Stimulated activated CD8-positive, alpha-beta memory T cell treated with anti-CD3 and anti-CD28 coated beads, Interleukin-2, amount 100 ng/mL, for 1 hour (primary cell): ENCODE measurements at places on chromosomes 4 and X.

- DNase-seq: no peak
Observed at GRCh38 chr4:146121757-146122156, 53.8 kb upstream of the LSM6 start.

DNA sequence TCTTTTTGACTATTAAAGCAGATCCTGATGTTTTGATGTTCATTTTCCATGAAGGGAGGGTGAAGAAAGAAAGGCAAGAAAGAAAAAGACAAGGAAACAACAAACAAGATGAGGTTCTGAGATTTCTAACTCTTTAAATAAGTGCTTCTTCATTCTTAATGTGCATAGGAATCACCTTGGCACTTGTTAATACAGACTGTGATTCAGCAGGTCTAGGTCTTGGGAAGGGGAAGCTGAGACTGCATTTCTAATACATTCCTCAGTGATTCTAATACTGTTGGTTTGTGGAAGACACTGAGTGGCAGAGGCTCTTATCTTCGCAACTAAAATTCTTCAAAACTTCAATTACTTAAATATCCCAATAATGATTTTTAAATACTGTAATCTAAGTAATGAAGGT is 95.2 kb upstream of the NAP1L5 start:
- DNase-seq: no peak

DNA sequence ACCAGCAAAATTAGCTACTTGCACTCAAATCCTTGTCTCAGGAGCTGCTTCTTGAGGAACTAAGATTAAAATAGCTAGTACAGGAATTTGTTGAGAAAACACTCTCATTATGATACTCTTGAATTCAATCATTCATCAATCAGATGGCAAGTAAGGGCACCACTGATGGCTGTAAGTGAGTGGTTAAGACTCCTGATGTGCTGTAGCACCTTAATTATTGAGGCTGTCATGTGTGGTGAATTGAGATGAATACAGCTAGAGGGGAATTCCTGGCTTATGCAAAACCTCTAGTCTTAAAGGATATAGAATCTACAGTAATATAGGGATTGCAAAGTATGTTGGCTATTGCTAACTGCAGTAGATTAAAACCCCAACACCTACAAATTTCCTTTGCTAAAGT is 509.1 kb downstream of the IQCM start:
- no peak for DNase-seq

DNA sequence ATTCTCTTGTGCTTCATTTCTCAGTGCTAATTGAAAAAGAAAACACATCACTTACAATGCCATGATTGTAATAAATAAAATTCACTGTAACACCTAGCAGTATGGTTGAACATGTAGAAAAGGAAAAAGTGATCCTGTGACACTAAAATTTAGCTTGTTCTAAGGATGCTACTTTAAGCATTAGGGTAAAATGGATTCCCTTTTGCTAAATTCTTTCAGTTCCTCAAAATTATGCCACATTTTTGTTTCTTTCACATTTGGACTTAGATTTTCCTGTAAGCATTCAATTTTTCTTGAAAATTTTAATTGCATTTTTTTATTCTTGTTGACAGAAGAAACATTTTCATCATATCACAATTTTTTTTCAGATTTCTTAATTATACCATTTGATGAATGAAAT is 19.4 kb downstream of the TET2 start:
- no peak for DNase-seq

GRCh38 chr4:35684755-35685154 is 559.6 kb downstream of the ARAP2 start:
- no peak for DNase-seq

- DNase-seq: no peak
Observed at GRCh38 chr4:129336457-129337227, 240.7 kb downstream of the C4orf33 start.

- DNase-seq: no peak
Observed at GRCh38 chrX:22203186-22203585, 69.5 kb upstream of the CBLL2 start.

- no peak for DNase-seq
Observed at GRCh38 chr4:186132577-186133242, 28.2 kb downstream of the FAM149A start.

GRCh38 chr4:23122666-23123400 is 430.1 kb downstream of the GBA3 start:
- no peak for DNase-seq

GRCh38 chr4:95095348-95095974 is 337.7 kb downstream of the BMPR1B start:
- DNase-seq: no peak

GRCh38 chr4:79662651-79663050 is 254.6 kb upstream of the GK2 start:
- DNase-seq: no peak

DNA sequence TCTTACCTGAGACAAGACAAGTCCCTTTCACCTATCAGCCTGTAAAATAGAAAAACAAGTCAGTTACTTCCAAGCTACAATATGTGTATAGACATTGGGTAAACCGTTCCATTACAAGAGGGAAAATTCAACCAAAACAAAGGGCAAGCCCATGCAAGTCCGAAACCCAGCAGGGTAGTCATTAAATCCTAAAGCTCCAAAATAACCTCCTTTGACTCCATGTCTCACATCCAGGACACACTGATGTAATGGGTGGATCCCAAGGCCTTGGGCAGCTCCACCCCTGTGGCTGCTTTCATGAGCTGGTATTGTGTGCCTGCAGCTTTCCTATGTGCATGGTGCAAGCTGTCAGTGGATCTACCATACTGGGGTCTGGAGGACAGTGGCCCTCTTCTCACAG is 14.7 kb upstream of the FAM47B start:
- no peak for DNase-seq

DNA sequence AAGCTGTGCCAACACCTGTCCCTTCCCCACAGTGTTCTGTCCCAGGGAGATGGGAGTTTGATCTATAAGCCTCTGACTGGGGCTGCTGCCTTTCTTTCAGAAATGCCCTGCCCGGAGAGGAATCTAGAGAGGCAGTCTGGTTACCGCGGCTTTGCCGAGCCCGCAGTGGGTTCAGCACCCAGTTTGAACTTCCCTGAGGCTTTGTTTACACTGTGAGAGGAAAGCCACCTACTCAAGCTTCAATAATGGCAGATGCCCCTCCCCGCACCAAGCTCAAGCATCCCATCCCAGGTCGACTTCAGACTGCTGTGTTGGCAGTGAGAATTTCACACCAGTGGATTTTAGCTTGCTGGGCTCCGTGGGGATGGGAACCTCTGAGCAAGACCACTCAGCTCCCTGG is 33.3 kb upstream of the ARSJ start:
- DNase-seq: no peak

DNA sequence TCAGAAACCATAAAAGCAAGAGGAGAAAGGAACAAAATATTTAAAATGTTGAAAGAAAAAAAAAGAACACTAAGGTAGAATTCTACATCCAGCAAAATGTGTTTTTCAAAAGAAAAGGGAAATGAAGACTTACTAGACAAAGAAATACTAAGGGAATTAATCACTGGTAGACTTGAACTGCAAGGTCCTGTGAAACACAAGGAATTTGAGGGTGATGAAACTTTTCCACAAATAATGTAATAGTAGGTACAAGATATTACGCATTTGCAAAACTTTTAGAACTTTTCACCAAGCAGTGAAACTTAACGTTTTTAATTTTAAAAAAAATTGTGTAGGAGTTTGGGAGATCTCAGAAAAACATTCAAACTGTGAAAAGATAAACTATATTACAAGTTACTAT is 180.3 kb upstream of the MAGEB16 start:
- DNase-seq: no peak

DNA sequence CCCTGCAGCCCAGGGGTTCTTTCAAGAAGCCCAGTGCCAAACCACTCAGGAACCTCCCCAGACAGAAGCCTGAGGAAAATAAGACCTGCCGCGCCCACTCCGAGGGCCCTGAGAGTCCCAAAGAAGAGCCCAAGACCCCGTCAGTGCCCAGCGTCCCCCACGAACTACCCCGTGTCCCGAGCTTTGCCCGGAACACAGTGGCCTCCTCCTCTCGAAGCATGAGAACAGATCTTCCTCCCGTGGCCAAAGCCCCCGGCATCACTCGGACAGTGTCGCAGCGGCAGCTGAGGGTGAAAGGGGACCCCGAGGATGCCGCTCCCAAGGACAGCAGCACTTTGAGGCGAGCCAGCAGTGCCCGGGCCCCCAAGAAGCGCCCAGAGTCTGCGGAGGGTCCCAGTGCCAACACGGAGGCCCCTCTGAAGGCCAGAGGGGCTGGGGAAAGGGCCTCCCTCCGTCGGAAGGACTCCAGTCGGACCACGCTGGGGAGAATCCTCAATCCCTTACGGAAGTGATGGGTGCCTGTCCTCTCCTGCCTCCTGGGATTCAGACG is 40.2 kb downstream of the FHDC1 start:
- DNase-seq: no peak

DNA sequence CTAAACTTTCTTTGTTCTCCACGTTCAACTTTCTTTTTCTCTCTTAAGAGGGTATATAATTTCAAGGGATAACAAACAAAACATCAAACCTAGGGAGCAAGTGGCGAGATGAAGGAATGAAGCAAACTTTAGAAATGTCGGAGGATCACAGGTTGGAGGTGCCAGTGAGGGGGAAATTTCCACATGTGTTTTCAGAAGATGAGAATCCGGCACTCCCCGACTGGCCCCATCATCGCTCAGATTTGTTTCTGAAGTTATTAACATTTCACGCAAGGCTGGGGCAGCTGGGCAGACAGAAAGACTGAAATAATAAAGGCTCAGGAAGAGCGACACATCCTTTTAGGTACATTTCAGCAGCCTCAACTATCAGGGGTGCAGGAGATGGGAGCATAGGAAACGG is 134.9 kb downstream of the SMIM20 start:
- DNase-seq: no peak

DNA sequence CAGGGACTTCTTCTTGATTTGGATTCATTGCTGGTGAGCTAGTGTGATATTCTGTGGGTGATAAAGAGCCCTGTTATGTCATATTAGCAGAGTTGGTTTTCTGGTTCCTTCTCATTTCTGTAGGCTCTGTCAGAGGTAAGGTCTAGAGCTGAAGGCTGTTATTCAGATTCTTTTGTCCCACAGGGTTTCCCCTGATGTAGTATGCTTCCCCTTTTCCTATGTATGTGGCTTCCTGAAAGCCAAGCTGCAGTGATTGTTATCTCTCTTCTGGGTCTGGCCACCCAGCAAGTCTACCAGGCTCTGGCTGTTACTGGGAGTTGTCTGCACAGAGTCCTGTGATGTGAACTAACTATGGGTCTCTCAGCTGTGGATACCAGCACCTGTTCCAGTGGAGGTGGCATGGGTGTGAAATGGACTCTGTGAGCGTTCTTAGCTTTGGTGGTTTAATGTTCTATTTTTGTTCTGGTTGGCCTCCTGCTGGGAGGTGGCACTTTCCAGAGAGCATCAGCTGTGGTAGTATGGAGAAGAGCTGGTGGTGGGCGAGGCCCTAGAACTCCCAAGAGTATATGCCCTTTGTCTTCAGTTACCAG is 373.7 kb downstream of the AR start:
- no peak for DNase-seq

GRCh38 chr4:11408233-11408967 is 20.3 kb downstream of the HS3ST1 start:
- no peak for DNase-seq

DNA sequence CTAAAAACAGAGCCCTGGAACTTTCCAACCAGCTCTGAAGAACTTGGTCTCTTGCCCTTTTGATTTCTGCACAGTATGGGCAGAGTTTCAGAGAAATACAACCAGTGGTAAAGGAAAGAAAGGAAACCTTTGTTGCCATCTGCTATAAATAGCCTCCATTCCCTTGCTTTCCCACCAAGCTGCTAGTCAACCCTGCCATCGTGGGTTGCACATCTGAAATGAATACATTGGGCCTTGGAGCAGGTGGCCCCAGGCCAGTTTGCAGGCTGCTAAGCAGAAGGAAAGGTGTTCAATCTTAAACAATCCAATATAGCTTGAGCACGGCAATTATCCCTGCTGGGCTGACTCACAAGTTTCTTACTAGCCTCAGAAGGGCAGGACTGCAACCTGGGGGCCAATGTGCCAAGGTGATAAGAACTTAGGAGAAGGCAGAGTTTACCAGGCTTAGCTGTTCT is 142.5 kb downstream of the PPARGC1A start:
- DNase-seq: no peak

GRCh38 chr4:18440527-18441202 is 419.1 kb upstream of the LCORL start:
- DNase-seq: no peak

- DNase-seq: no peak
Observed at GRCh38 chr4:78199984-78200383, 142.9 kb downstream of the FRAS1 start.

- no peak for DNase-seq
Observed at GRCh38 chr4:142348613-142349021, 497.5 kb downstream of the INPP4B start.

GRCh38 chr4:182325397-182325796 is 82.2 kb downstream of the TENM3 start:
- no peak for DNase-seq
